ENCODE measurements at places on chromosomes 11 and 22.

- DNase-seq = no peak
Observed at GRCh38 chr11:121590772-121591404, 138.1 kb upstream of the SORL1-AS1 start.

DNA sequence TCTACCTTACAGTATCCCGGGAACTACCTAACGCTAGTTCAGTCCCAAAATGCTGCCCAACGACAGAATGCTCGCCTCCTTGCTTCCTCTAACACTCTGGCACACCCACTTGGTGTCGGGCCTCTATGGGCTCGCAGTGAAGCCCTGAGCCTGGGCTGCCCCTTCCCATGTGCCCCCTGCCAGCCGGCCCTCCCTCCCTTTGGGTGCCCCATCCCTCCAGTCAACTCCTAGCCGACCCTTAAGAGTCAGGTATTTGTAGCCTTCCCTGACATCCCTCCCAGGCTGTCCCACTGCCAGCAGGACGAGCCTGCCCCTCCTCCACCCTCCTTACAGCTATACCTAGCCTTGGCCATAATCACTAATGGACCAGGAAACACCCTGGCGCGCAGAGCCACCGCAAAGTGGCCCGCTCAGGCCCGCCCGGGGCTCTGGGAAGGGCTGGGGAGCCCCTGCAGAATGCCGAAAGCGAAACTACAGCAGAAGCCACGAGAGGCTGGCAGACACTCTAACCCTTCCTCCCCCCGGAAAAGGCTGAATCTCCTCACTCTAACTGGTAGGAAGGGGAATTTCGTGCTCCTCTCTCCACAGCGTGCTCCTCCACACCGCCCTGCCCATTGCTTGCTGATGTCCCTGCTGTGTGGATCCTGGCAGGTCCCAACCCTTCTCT lies 8.2 kb downstream of the CBX7 start:
- DNase-seq = peak; percentile 72

DNA sequence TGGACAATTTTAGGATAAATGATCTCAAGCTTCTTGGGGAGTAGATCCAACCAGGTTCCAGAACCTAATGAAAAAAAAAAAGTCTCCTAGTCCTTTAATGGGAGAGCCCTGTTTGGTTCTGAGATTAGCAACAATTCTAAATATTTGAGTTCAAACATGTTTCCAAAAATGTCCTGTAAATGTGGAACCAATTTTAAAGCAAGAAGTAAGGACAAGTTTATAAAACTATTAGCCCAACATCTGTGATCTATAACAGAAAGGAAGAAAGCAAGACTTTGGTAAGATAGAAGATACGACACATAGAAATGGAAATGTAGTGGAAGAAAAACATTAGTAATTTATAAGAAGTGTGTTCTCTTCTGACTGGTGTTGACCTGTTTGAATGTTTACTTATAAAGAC lies 79.7 kb upstream of the SLC5A12 start:
- no peak for DNase-seq

DNA sequence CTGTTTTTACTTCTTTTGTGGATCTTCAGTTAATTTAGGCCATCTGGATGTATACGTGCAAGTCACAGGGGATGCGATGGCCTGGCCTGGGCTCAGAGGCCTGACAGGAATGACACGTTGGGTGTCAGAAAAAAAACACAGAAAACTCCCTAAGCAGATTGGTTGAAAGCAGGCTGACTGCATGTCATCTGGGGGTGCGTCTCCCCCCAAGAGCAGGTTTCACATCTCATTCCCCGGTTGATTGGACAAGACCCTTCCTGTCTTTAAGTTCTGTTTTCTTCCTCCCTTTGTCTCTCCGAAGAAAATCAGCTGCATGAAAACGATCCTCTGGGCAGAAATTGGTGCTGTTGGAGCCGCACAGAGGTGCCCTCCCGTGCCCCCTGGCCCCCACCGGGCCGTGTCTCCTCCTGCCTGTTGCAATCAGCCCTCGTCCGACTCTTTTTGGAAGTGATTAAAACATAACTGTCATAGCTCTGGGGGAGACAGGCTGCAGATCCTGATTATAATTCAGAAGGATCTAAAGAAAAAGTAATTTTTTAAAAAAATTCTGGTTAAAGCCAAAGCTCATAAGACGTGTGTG lies 71.8 kb upstream of the PARVG start:
- no peak for DNase-seq

- no peak for DNase-seq
Observed at GRCh38 chr11:10678101-10678500, 15.5 kb downstream of the IRAG1 start.

- no peak for DNase-seq
Observed at GRCh38 chr11:26045082-26045481, 286.8 kb upstream of the ANO3 start.

DNA sequence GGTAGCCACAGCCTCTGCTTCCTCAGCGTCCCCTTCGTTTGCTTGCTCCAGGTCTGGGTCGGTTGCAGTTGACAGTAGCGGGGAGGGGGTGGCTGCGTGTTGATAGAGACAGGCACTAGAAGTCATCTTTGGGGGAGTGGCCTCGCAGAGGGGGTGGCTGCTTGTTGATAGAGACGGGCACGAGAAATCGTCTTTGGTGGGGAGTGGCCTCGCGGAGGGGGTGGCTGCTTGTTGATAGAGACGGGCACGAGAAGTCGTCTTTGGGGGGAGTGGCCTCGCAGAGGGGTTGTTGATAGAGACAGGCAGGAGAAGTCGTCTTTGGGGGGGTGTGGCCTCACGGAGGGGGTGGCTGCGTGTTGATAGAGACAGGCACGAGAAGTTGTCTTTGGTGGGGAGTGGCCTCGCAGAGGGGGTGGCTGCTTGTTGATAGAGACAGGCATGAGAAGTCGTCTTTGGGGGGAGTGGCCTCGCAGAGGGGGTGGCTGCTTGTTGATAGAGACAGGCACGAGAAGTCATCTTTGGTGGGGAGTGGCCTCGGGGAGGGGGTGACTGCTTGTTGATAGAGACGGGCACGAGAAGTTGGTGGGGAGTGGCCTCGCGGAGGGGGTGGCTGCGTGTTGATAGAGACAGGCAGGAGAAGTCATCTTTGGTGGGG lies 328.3 kb downstream of the TBC1D22A start:
- no peak for DNase-seq

GRCh38 chr11:16364254-16364653 lies 7.9 kb upstream of the SOX6 start:
- no peak for DNase-seq

GRCh38 chr22:46913351-46913750 lies 150.9 kb downstream of the TBC1D22A start:
- DNase-seq = no peak
